ENCODE measurements at places on chromosomes 11 and 22.

DNA sequence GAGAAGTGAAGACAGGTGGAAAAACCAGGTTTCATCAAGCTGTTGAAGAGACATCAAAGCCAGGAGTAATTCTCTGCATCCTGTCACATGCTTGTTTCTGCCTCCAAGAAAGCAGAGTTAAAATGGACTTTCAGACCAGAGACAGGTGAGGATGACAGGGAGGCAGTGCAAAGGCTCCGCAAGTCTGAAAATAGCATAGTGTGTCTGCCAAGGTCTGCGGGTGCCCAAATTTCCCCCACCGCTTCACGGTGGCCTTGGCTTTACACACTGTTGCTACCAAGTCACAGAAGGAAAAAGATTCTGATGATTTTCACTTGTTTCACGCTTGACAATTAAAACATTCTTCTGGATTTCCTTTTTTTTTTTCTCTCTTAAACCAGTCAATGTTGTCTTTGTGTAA, 44.2 kb downstream of the SNX19 start:
- DNase-seq, result no peak

- peak; percentile 51 for DNase-seq
These were observed 77.9 kb upstream of the TOP3B start for GRCh38 chr22:22060200-22061084.

DNA sequence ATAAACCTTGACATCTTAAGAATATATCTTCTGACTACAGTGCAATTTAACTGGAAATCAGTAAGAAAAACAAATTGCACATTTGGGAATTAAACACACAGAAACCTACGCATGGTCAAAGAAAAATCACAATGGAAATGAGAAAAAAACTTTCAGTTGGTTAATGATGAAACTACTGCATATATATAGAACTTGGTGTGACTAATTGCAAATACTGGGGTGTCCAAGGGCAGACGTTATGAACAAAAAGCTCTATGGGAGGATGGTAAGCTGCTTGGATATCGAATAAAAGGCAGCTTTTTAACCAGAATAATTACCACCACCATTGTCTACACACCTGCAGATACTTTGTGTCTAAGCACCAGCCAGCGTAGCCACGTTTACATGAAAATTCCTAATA, 791 bp downstream of the GDPD4 start:
- no peak for DNase-seq

DNA sequence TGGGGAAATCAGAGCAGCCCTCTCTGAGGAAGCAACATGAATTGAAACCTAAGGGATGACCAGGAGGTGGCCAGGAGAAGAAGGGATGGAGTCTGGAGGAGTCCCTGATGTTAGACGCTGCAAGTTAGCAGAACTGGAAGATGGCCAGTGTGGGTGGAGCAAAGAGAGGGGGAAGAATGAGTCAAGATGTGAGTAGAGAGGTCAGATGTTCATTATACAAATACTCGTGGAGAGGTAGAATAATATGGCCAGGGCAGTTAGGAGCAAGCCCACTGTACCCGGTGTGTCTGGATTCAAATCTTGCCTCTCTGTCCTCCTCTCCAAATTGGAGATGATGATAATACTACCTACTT, 242.0 kb downstream of the TENM4 start:
- DNase-seq, result no peak

- no peak for DNase-seq
These were observed 151.3 kb downstream of the APOL5 start for GRCh38 chr22:35868938-35869337.

GRCh38 chr11:71563406-71563805, 2.0 kb upstream of the KRTAP5-10 start:
- DNase-seq, result peak; percentile 26

GRCh38 chr11:63993993-63994392, 7.8 kb downstream of the OTUB1 start:
- no peak for DNase-seq
